Muscle of leg (tissue), 16 donors: ENCODE measurements at places on chromosomes 1 and 21. TPM values are rescaled to one million over a fixed set of nuclear protein-coding genes. Genes with fewer than 3 reads are reported as not detected.
A peak's percentile ranks its signal among the peaks of the same experiment; 100 is the strongest.

- H3K4me1 ChIP-seq: peaks cover 39% of the 10 kb centered on the region
- DNase-seq: no peak
- H3K36me3 ChIP-seq: peaks cover 4% of the 10 kb centered on the region
- no peak overlapping the region for H3K4me3 ChIP-seq
- no peak overlapping the region for H3K27ac ChIP-seq
Measured at GRCh38 chr21:42681296-42682206, 28.1 kb downstream of the PDE9A start.

HOOK1 gene
- 1.9 TPM for total RNA-seq

GRCh38 chr1:153058154-153058553 is 842 bp upstream of the SPRR2A start:
- no peak for DNase-seq
- no peak overlapping the region for H3K4me3 ChIP-seq
- H3K36me3 ChIP-seq: no peaks in the 10 kb centered on the region
- no peak overlapping the region for H3K27ac ChIP-seq

GRCh38 chr1:160707236-160708064 is 4.2 kb downstream of the CD48 start:
- no peaks in the 10 kb centered on the region for H3K4me1 ChIP-seq
- H3K36me3 ChIP-seq: no peaks in the 10 kb centered on the region
- DNase-seq: no peak
- no peaks in the 10 kb centered on the region for H3K27me3 ChIP-seq
- H3K4me3 ChIP-seq: no peak overlapping the region
- H3K27ac ChIP-seq: peak overlapping the region; percentile 23

CTH gene
- total RNA-seq: 1.7 TPM

DNA sequence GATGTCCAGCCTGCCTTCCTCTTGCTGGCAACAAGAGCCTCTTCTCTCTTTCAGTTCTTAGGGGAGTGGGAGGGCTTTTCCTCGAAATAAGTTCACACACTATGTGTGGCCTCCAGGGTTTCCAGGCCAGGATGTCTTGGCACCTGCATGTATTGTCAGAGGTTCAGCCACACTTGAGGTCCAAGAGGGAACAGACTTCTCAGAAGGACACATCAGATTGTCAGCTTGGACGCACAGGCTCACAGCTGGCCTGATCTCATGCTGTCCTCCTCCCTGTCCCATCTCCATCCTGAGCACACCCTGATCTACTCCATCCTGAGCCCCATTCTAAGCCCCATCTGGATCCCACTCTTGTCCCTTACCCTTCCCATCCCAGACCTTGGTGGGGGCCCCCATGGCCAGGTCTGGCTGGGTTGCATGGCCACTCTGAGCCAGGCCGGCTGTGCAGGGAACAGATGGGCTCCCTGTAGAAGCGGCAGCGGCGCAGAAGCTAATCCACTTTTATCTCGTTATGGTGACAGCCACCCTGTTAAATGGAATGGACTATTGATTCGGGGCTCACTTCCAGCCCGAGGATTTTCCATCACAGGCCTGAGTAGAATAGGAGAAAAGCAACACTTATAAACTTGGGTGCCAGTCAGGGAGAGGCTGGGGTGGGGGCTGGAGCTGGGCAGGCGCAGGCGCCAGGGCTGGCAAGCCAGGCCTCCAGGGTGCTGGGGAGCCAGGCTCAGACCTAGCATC is 85.1 kb upstream of the CSF3R start:
- no peaks in the 10 kb centered on the region for H3K4me1 ChIP-seq
- DNase-seq: no peak
- H3K36me3 ChIP-seq: no peaks in the 10 kb centered on the region
- H3K27ac ChIP-seq: no peak overlapping the region
- no peak overlapping the region for H3K4me3 ChIP-seq
- H3K27me3 ChIP-seq: peaks cover 8% of the 10 kb centered on the region

DNA sequence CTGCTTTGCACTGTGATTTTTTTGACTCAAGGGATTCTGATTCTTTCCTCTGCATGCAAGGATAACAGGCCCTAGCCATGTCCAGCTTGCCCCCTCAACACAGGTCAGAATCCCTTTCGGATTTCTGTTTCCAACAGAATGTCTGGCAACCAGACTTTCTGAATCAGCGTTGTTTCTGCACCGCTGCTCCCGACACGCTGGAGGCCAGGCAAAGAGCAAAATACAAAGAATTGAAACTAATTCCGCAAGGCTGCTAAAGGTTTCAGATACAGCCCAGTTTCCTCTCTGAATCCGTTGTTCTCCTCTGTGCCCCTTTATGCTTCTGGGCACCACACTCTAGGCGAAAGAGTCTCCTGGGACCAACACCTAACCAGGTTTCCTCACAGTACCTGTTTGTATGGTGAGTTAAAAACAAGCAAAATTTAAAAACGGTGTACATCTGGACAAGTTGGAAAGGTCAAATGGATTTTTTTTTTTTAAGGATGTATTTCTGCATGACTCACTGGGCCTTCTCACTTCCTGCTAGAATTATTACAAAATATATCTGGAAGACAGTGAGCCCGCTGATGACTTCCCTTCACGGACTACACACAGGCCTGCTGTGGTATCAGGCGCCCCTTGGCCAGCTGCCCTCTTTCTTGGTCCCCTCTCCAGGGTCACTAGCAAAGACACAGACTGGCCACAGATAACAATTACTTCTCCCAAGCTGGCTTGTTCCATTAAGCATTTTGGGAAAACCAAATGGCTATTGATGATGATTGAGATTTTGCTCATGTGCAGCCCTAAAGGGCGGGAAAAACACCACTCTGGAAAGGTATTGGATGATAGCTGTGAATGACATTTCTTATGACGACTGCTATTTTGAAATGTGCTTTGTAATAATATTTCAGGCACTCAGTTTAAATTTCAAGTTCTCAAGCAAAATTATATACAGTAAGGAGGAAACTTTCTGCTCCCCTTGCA is 118.3 kb downstream of the TGFB2 start:
- peak overlapping the region; percentile 95 for H3K27ac ChIP-seq
- H3K4me1 ChIP-seq: peaks cover 39% of the 10 kb centered on the region
- peak; percentile 85 for DNase-seq
- no peak overlapping the region for H3K4me3 ChIP-seq
- no peaks in the 10 kb centered on the region for H3K36me3 ChIP-seq
- H3K27me3 ChIP-seq: no peaks in the 10 kb centered on the region

DNA sequence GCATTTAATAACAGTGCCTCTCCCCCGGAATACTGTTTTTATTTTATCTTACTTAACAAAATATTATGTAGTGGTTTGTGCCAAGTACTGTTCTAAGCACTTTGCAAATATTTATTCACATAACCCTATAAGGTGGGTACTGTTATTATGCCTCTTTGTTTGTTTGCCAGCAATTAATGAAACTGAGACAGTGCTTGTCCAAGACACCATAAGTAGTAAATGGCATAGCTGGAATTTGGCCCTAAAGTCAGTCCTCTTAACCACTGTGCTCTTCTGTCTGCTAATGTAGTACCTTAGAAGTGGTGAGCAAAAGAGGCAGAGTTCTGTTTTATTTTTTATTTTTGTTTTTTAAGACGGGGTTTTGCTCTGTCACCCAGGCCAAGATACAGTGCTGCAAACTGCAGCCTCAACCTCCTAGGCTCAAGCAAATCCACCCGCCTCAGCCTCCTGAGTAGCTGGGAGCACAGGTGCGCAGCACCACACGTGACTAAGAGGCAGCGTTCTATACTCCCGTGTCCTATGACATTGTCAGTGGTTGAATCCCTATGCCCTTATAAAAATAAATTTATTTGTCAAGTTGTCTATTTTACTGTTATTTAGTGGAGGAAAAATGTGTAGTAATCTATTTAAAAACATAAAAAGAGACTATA is 165.8 kb downstream of the CLEC20A start:
- peaks cover 3% of the 10 kb centered on the region for H3K4me1 ChIP-seq
- no peak overlapping the region for H3K27ac ChIP-seq
- no peaks in the 10 kb centered on the region for H3K27me3 ChIP-seq
- no peak overlapping the region for H3K4me3 ChIP-seq
- no peaks in the 10 kb centered on the region for H3K36me3 ChIP-seq

- H3K4me3 ChIP-seq: peak overlapping the region; percentile 9
- no peaks in the 10 kb centered on the region for H3K27me3 ChIP-seq
Measured at GRCh38 chr1:14366091-14367018, 232.1 kb upstream of the KAZN start.

- no peak for DNase-seq
- peaks cover 5% of the 10 kb centered on the region for H3K4me1 ChIP-seq
- H3K27me3 ChIP-seq: no peaks in the 10 kb centered on the region
- no peaks in the 10 kb centered on the region for H3K36me3 ChIP-seq
- no peak overlapping the region for H3K4me3 ChIP-seq
- H3K27ac ChIP-seq: no peak overlapping the region
Measured at GRCh38 chr1:175511496-175511895, 231.9 kb downstream of the TNR start.

GRCh38 chr1:154607106-154607608 is 829 bp downstream of the ADAR start:
- H3K27ac ChIP-seq: peak overlapping the region; percentile 97
- no peaks in the 10 kb centered on the region for H3K27me3 ChIP-seq
- peak overlapping the region; percentile 69 for H3K4me3 ChIP-seq

OLIG2 gene
- total RNA-seq: 0.04 TPM

DNA sequence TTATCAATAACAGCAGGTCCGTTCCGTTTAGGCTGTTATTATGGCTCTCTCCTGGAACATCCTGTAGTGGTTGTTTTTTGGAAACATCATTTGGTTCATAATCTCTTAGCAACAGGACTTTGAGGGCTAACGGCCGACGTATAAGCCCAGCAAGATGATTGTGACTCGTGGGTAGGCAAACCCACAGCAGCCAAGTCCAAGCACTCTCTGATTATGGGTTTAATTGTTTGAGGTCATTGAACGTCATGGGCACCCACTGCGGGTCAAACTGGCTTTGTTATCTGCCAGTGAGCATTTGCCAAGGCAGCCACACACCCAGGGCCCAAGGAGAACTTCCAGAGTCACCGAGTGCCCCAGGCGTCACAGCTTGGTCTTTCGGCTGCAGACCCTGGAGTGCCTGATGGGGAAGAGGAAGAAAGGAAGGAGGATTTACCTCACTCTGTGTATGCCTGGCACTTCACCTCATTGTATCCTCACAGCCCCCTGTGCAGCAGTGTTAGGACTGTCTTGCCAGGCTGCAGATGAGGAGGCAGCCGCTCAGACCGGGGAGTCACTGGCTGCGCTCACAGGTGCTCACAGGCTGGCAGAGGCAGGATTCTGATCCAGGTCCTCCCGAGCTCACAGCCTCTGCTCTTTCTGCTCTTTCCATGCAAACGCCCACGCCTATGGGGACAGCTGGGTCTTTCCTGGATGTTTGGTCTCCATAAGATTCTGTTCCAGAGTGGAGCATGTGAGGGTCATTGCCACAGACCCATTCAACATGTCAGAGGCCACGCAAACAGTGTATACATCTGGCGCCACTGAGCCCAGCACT is 30.8 kb upstream of the EPS8L3 start:
- DNase-seq: no peak
- peaks cover 7% of the 10 kb centered on the region for H3K27me3 ChIP-seq
- peaks cover 43% of the 10 kb centered on the region for H3K4me1 ChIP-seq
- H3K27ac ChIP-seq: peak overlapping the region; percentile 1
- no peaks in the 10 kb centered on the region for H3K36me3 ChIP-seq

GRCh38 chr21:36626791-36627190 is 72.1 kb upstream of the SIM2 start:
- no peak overlapping the region for H3K4me3 ChIP-seq
- no peak for DNase-seq
- H3K36me3 ChIP-seq: no peaks in the 10 kb centered on the region
- peaks cover 25% of the 10 kb centered on the region for H3K27me3 ChIP-seq
- no peak overlapping the region for H3K27ac ChIP-seq

DNA sequence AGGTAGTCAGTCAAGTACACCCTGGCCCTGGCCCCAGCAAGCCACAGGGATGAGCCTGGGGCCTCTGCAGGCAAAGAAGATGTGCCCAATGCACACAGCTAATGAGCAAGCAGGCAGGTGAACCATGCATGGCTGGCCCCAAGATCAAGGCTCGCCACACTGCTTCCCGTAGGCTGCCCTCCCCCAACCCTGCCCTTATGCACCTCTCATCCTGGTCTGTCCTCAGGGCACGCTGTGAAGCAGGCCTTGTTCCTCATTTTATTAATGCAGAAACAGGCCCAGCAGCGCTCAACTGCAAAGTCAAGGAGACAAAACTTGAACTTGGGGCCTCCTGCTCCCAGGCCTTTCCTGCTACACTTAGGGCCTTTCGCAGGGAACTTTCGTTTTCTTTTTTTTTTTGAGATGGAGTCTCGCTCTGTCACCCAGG is 35.6 kb upstream of the ID3 start:
- DNase-seq: no peak
- no peaks in the 10 kb centered on the region for H3K36me3 ChIP-seq
- H3K4me1 ChIP-seq: peaks cover 27% of the 10 kb centered on the region
- H3K4me3 ChIP-seq: no peak overlapping the region
- no peaks in the 10 kb centered on the region for H3K27me3 ChIP-seq
